Stimulated activated CD4-positive, alpha-beta T cell treated with anti-CD3 and anti-CD28 coated beads, Interleukin-15, amount 100 ng/mL, for 24 hours (primary cell): ENCODE measurements at places on chromosomes 11 and 22.

DNA sequence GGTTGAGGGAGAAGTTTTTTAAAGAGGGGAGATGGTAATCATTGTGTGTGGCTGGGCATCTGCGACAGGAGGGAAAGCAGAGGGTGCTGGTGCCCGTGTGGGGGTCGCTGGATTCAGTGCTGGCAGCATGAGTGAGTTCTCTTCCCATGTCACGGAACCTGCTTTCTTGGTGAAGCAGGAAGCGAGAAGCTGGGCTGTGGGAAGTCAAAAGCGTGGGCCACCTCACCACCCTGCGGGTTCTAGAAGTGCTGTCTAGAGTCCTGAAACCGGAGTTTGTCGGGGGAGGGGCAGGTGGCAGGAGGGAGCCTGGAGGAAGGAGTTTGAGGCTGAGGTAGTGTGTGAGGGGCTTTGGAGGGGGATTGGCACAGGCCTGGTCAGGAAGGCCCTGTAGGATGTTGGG lies 14.2 kb downstream of the SART1 start:
- DNase-seq = no peak

- DNase-seq = no peak
Measured at GRCh38 chr22:48025096-48025495, 1262.6 kb downstream of the TBC1D22A start.

DNA sequence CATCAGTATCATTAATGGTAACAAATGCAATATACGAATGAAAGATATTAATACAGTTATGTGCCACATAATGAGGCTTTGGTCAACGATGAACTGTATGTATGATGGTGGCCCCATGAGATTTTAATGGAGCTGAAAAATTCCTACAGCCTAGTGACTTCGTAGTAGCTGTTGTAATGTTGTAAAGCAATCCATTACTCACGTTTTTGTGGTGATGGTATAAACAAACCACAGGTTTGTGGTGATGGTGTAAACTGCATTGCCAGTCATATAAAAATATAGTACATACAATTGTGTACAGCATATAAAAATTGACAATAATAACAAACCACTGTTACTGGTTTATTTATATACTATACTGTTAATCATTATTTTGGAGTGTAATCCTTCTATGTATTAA lies 27.4 kb upstream of the GRIA4 start:
- DNase-seq = no peak

GRCh38 chr22:44541671-44542319 lies 43.8 kb upstream of the RTL6 start:
- no peak for DNase-seq

GRCh38 chr22:49300241-49300640 lies 527.4 kb downstream of the BRD1 start:
- DNase-seq = no peak

DNA sequence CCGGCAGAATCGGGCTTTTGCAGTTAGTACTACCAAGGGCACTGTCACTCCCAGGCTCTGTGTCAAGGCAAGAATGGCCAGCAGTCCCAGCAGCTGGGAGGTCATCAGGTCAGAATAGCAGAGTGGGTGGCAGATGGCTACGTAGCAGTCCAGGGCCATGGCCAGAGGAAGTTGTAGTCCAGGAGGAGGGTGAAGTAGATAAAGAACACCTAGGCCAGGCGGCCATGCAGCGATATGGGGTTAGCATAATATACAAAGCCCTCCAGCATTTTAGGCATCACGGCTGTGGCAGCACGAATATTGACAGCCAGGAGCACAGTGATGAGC lies 52.1 kb downstream of the RRM1 start:
- no peak for DNase-seq

- DNase-seq = no peak
Measured at GRCh38 chr11:133521502-133521901, 10.8 kb downstream of the OPCML start.

- DNase-seq = no peak
Measured at GRCh38 chr11:86575927-86576326, 96.5 kb downstream of the ME3 start.
